ENCODE measurements at places on chromosomes 6 and 20.

DNA sequence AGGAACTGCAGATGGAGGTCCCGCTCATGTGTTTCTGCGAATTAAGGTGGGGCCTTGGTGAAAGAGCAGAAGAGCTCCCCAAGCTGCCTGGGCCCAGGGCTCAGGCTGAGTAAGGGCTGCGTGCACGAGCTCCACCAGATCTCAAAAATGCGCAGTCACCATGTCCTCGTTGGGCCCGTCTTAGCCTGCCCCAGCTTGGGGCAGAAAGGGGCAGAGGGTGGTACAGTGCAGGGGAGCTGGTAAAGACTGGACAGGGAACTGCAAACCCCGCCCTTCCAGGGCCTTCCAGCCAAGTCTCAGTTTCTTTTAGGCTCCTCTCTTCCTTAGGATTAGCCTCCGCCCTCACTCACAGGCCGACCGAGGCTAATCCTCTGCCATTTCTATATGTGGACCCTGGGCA, 101.6 kb downstream of the FOXF2 start:
- DNase-seq = no peak

DNA sequence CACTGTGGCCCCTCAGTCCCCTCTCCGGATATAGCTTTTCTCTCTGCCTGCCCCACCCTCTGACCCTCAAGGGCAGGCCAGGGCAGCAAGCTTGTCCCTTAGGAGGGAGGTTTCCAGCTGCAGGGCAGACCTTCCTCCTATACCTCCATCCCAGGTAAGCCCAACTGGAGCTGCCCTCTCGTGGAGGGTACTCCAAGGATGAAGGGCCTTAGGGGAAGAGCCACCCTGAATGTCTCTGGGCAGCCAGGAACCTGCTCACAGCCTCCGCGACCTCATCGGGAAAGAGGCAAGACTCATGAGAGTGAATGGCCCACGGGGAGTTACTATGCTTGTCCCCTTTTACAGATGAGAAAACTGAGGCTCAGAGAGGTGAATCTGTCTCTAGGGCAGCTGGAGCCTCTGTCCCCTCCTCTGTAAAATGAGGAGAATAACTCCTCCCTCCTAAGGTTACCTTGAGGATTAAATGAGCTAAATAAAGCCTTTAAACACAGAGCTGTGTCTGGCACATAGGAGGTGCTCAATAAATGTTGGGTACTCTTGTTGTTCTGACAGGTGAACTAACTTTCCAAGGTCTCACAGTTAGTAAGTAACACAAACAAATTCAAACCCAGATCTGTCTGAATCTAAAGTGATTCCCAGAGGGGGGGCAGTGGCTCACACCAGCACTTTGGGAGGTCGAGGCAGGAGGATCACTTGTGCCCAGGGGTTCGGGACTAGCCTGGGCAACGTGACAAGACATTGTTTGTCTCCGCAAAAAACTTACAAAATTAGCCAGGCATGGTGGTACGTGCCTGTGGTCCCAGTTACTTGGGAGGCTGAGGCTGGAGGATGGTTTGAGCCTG, 12.1 kb downstream of the SRXN1 start:
- no peak for DNase-seq

- DNase-seq = no peak
Measured at GRCh38 chr6:132478266-132478665, 34.6 kb downstream of the STX7 start.

GRCh38 chr6:71349395-71349794, 60.8 kb downstream of the OGFRL1 start:
- peak; percentile 54 for DNase-seq

DNA sequence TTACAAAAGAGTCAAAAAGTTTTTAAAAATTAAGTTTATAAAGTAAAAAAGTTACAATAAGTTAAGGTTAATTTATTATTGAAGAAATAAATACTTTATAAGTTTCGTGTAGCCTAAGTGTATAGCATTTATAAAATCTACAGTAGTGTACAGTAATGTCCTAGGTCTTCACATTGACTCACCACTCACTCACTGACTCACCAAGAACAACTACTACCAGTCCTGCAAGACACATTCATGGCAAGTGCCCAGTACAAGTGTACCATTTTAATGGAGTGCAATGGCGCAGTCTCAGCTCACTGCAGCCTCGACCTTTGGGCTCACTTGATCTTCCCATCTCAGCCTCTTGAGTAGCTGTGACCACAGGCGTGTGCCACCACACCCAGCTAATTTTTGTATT, 128.2 kb downstream of the GPX5 start:
- DNase-seq = no peak

GRCh38 chr20:56431471-56431870, 19.4 kb downstream of the CASS4 start:
- DNase-seq = no peak

DNA sequence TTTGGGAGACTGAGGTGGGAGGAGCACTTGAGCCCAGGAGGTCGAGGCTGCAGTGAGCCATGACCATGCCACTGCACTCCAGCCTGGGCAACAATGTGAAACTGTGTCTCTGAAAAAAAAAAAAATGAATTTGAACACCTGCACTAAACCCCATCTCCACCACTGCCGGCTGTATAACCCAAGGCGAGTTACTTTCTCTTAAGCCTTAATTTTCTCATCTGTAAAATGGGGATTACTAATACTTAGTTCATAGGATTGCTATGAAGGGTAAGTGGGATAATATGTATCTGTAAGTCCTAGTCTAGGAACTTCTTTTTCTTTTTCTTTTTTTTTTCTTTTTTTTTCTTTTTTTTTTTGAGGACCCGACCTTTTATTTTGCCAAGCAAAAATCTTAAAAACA, 61.5 kb downstream of the SHLD1 start:
- no peak for DNase-seq

GRCh38 chr6:6333501-6333900, 13.0 kb upstream of the F13A1 start:
- DNase-seq = no peak

GRCh38 chr6:12418946-12419345, 128.8 kb downstream of the EDN1 start:
- DNase-seq = no peak

DNA sequence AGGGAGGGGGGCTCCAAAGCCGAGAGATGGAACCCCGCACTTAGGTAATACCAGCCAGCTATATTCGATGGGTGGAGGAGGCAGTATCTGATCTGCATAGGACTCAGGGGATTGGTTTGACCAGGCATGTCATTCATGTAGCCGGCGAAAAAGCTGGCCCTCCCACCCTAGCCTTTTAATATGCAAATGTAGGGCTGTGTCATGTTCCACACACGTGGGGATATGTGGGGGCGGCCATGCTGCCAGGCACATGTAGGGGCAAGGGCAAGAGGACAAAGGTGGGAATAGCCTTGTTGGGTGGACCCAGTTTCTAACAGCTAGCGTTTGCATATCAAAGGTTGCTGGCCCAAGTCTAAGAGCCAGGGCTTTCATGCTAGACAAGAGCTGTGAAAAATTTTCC, 39.1 kb upstream of the DDR1 start:
- DNase-seq = no peak

GRCh38 chr6:14722001-14722562, 523.8 kb upstream of the JARID2 start:
- DNase-seq = no peak

- DNase-seq = no peak
Measured at GRCh38 chr6:36976007-36976264, 10.1 kb downstream of the MTCH1 start.

GRCh38 chr6:11413117-11413687, 124.3 kb upstream of the TMEM170B start:
- DNase-seq = no peak

DNA sequence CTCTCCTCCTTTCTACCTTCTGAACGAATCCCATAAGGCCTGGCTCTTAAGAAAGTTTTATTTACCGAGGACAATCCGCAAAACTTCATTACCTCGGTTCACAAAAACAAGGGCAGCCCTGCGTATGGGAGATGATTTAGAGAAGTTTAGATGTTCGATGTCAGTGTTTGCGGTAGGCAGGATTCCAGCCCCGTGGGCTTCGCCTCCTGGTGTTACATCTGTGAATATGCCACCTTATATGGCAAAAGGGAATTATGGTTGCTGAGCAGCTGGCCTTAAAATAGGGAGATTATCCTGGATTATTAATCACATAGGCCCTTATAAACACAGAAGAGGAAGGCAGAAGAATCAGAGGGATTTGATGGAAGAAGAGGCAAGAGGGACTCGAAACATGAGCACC, 21.1 kb downstream of the BMP6 start:
- no peak for DNase-seq

GRCh38 chr6:117481278-117481925, 1.1 kb upstream of the DCBLD1 start:
- no peak for DNase-seq

GRCh38 chr6:27517928-27518787, 45.3 kb upstream of the ZNF184 start:
- DNase-seq = no peak

GRCh38 chr6:72321788-72322187, 300.1 kb upstream of the KCNQ5 start:
- peak; percentile 67 for DNase-seq

DNA sequence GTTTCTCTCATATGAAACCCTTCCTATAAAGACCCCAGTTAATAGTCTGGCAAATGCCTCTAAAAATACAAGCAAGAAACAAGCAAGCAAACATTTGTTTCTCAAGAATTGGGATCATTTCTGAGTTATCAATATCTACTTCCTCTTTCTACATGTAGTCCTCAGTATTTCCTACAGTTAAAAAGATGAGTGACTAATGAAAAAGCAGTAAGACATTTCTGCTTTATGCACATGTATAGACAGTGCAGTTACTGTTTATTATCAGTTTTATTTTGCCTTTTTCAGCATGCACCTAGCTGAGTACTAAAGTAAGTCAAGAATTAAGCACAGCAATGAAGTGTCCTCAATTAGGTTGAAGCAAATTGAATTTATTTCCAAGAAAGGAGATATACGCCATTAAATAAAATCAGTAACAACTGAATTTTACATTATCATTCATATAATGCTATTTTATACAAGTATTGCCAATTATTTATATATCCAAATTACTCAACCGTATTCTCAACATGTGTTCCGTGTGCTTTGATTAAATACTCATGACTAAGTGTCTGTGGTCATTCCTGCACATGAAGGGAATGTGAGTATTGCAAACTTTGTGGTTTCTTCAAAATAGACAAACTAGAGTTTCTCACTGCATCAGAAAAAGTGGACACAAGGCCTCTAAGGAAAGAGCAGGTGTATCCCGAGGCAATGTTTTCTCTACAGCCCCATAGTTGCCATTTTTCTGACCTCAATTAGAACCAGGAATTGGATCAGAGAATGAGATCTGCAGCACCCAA, 159.3 kb upstream of the MARCKS start:
- peak; percentile 91 for DNase-seq

- DNase-seq = no peak
Measured at GRCh38 chr6:163708466-163708865, 293.9 kb downstream of the QKI start.

DNA sequence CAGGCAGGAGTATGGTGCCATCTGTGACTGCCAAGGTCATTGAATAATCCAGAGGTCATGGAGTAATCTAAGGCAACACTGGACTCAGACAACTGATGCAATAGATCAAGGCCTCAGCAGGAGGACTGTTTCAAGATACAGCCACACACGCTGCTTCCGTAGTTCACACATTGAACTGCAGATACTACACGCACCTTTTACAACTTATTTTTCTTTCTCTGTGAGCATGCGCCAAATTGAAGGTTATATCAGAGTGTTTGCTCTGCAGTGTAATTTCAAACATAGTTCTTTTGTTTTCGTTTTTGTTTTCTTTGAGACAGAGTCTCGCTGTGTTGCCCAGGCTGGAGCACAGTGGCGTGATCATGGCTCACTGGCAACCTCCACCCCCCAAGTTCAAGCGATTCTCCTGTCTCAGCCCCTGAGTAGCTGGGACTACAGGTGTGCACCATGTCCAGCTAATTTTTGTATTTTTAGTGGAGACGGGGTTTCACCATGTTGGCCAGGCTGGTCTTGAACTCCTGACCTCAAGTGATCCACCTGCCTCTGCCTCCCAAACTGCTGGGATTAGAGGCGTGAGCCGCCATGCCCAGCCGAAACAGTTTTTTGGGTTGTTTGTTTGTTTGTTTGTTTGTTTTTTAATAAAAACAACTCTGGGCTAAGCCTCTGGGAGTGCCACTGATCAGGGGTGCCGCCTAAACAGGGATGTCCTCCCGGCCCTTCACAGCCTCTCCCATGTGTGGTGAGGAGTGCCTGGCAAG, 96.6 kb upstream of the NAA20 start:
- DNase-seq = no peak

DNA sequence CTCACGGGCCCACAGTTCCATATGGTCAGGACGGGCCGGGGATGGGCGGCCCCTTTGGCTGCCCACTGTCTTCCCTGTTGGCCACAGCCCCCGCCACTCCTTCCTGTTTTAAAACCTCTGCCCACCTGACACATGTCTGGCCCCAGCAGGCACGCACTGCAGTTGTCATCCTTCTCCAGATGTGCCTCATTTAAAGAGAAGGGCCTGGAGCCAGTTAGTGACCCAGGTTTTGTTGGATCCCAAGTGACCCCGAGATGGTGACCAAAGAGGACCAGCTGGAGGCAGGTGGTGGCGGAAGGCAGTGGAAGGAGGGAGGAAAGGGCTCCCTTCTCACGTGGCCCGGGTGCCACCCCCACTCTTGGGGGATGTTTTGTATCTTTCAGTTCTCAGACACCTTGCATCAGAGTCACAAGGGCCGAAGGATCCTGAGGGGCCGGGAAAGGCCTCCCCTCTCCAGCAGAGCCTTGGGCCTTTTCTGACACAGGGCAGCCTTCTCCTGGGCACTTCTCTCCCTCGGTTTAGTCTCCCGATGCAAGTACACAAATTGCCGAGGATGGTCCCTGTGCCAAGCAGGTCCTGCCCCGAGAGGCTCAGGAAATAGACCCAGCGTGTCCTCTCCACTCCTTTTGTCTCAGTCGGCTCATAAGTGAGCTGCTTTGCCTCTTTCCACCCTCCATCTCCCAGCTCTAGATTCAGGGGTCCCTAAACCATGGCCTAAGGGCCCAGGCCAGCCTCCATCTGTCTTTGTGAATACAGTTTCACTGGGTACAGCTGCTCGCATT, 117.6 kb downstream of the SULF2 start:
- no peak for DNase-seq

DNA sequence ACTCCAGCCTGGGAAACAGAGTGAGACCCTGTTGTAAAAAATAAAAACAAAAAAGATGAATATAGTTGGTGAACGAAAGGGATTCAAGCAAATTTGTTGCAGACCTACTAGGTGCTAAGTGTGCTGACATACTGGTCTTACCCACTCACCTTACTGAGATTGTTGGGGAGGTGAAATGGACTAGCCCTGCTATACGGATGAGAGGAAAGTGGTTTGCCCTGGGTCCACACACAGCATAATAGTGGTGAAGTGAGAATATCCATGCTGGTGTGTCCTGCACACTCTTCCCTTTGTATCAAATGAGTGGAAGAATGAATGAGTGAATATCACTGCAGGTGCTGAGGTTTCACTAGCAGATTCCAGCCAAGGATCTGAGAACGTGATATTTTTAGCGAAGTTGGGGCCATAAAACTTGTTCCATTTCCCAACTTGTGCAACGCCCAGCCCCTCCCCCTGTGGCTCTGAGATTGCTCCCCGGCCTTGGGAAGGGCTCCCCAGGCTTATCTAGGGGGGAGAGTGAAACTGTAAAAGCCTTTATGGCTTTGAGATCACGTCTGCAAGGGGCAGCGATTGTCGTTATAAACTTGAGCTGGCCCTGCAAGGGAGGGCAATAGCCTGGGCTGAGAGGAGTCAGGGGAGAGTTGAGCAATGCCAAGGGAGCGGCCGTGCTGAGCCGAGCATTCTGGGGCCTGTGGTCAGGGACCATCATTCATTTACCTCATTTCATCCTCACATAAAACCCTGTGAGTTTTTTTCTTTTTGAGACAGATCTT, 33.2 kb upstream of the TTPAL start:
- no peak for DNase-seq

GRCh38 chr20:23161968-23162696, 76.0 kb upstream of the CD93 start:
- peak; percentile 12 for DNase-seq

GRCh38 chr20:53157443-53158408, 185.6 kb downstream of the TSHZ2 start:
- peak; percentile 62 for DNase-seq

Data from EH (cell line).